ENCODE measurements at places on chromosomes 2 and 18.

DNA sequence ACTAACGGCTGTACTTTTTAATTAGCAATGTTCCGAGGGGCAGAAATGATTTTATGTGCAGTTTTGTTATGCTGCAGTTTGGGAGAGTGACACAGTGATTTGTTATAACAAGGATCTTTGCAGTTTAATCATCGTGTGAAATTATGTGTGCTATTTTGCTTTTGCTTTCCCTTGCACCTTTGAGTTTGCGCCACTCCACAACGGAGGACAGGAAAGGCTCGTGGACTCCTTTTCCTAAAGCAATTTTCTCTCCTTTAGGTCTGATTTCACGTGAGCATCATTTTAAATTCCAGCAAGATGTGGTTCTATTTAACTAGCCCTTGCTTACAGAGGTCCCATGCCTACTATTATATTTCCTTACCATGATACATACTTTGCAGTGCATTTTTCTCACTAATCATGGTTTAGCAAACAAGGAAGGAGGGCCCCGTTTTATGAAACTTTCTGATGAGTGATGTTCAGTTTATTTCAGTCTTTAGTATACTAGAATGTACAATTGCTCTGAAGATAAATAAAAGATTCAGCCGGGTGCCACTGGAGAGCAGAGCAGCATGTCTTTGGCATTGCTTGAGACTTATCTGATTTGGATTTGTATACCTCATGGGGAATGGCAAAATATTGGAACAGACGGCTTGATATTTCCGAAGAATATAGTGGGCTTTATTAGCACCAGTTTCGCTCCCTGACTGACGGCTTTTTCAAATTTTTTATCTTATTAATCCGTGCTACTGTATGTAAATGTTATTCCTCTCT is 528.2 kb upstream of the FANCL start:
- DNase-seq, result no peak

- no peak for DNase-seq
Measured at GRCh38 chr2:68083346-68083745, 20.5 kb upstream of the C1D start.

DNA sequence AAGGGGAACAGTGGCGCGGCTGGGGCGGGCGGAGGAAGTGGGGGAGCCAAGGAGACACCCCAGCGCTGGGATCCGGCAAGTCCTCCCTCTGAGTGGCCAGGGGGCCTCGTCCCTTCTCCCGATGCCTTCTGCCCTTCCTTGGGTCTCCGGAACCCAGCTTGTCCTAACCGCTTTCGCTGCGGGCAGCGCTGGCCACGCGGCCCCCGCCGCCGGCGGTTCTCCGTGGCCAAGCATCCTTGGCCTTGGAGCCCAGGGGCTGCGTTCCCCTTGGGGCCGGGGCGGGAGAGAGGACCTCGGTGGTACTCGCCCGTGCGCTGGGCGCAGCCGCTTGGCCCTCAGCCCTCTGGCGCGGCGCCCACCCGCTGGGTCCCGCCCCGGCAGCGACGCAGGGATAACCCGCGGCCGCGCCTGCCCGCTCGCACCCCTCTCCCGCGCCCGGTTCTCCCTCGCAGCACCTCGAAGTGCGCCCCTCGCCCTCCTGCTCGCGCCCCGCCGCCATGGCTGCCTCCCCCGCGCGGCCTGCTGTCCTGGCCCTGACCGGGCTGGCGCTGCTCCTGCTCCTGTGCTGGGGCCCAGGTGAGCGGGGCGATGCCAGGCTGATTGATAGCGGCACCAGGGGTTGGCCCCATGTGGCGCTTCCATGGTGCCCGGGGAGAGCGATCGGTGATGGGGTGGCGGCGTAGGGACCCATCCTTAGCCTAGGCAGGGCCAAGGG is 128.7 kb downstream of the UXS1 start:
- DNase-seq, result no peak

- DNase-seq, result no peak
Measured at GRCh38 chr2:224546926-224547325, 38.2 kb downstream of the CUL3 start.

DNA sequence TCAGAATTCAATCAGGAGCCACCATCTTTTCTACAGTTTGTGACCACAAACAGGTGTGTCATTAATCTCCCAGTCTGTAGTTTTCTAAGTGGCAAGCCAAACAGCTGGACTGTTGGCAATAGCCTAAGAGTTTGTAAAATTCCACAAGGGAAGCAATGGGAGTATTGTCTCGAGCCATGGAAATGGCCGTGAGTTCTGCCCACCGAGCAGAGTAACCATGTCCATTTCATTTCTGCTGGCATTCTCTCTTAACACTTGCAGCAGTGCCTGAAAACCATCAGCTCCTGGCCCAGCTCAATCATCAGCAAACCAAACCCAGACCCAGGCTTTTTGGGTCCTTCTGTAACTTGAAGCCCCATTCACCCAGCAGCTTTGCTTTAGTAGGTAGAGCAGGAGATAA is 387.8 kb upstream of the CDH7 start:
- no peak for DNase-seq

DNA sequence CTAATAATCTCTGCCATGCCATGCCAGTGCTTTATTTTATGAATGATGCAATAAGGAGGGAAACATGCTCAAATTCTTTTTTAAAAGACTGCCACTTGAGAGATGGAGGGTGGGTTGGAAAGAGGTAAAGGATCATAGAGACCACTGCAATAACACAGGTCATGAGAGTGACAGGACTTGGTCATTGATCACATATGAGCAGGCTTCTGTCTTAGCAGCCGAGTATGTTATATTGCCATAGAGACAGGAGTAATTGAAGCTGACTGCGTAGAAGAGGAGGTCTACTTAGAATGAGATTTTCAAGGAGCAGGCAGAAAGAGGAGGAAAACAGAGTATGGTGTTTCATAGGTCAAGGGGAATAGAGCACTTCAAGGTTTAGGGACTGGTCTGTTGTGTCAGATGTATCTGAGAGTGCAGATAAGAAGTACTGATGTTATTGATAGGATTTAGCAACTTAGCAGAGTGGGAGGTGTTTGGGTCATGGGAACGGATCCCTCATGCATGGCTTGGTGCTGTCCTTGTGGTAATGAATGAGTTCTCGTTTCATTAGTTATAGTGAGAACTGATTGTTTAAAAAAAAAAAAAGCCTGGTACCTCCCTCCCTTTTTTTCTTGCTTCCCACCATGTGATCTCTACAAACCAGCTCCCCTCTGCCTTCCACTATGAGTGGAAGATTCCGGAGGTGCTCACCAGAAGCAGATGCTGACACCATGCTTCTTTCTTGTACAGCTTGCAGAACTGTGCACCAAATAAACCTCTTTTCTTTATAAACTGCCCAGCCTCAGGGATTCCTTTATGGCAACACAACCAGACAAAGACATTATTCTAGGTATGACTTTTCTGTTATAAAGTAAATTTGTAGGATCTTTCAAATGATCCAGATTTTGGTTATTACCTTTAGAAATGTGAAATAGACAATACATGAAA is 32.8 kb downstream of the UGP2 start:
- no peak for DNase-seq

GRCh38 chr2:240195316-240195861 is 54.9 kb upstream of the OTOS start:
- DNase-seq, result no peak

- DNase-seq, result no peak
Measured at GRCh38 chr18:48164701-48165100, 234.2 kb upstream of the SMAD2 start.

GRCh38 chr2:119608553-119608952 is 64.3 kb downstream of the CFAP221 start:
- DNase-seq, result no peak

DNA sequence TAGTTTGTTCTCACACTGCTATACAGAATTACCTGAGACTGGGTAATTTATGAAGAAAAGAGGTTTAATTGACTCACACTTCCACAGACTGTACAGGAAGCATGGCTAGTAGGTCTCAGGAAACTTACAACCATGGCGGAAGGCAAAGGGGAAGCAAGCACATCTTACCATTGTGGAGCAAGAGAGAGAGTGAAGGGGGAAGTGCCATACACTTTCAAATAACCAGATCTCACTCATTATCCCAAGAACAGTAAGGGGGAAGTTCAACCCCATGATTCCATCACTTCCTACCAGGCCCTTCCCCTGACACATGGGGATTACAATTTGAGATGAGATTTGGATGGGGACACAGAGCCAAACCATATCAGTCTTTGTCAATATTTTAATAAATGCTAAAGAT is 5.0 kb upstream of the CRYGB start:
- no peak for DNase-seq

GRCh38 chr2:10620481-10620880 is 69.3 kb downstream of the NOL10 start:
- DNase-seq, result peak; percentile 24

- no peak for DNase-seq
Measured at GRCh38 chr2:223945755-223946154, 620 bp upstream of the WDFY1 start.

DNA sequence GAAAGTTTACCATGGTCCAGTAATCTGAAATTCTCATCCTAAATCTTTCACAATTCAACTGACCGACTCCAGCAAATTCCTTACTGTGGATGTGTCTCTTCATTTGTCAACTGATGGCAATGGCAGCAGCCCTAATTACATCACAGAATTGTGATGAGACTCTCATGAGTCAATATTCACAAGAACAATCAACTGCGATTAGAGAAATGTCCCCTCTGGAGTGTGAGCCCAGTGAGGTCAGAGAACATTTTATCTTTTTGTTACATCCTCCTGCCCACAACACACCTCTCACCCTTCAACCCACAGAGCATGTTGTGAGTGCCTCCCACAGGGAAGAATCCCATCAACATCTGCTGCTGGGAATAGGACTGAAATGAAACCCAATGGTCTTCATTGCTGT is 73.6 kb downstream of the CD226 start:
- no peak for DNase-seq

DNA sequence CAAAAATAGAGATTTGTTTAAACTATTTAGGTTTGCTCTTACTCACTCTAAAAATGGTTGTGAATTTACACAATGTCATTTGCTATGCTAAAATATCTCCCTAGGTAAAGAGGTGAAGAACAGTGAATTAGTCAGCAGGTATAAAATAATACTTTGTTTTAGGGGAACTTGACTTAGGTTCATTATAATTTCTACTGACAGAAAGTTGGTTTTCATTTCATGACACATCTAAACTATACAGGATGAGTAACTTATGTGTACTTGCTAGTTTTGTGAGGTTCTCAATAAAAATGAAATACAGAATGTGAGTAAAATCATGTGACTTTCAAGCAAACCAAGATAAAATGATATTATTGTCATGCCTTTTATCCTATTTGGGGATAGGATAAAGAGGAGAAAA is 66.0 kb downstream of the DIS3L2 start:
- DNase-seq, result no peak

DNA sequence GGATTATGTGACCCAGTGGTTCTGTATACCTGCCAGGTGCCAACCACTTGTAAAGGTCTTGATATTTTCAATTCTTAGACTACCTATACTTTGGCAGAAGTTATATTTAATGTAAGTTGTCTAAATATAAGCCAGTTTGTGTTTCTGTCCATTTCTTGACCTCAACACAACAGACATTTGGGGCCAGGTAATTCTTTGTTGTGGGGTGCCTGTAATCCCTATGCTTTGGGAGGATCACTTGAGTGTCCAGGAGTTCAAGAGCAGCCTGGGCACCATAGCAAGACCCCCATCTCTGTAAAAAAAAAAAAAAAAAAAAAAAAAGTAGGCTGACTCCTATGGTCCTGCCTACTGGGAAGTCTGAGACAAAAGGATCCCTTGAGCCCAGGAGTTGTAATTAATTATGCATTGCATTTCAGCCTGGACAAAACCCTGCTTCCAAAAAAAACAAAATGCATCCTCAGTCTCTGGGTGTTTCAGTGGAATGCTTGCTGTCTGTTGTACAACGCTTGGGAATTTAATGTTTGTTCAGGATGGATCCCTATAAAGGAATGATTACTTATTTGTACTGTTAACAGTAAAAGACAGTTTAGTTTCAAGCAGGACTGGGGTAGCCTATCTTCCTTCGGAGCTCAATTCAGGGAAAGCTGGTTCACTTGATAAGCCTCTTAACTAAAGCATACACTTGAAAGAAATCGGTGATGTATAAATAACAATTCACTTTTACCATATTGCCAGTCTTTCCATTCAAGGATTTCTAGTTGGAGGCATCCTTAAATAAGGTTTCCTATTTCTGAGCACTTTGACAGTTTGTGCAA is 3.4 kb downstream of the RPS27A start:
- no peak for DNase-seq

DNA sequence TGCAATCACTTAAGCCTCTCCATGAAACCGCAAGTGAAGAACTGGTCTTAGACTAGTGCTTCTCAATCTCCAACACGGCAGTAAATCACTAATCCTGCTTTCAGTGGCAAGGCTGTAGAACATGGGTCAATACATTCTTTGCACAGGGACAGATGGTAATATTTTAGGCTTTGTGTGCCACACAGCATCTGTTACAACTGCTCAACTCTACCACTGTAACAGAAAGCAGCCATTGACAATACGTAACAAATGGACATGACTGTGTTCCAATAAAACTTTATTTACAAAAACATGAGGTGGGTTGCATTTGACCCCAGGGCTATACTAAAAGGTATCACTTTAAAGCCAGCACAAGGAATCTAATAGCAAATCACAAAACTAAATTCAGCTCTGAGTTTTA is 51.1 kb downstream of the RNF152 start:
- DNase-seq, result no peak

GRCh38 chr2:15023221-15023620 is 390.7 kb downstream of the LRATD1 start:
- no peak for DNase-seq

DNA sequence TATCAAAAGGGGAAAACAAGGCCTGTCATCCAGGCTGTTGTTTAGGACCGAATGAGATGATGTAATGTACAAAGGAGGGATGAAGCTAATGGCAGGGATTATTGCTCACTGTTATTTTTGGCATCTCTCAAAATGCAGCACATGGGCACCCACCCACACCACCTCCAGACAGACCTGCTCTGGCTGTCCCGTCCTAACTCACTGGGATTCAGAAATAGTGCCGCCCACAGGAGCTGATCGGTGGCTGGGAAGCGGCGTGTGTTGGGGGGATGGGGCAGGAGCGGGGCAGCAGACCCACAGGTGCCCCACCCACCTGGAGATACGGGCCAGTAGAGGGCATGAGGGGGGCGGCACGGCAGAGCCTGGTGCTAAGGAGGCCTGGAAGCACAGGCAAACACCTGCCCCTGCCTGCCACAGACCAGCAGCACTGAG is 52.2 kb downstream of the CRACDL start:
- no peak for DNase-seq
